Activated CD4-positive, alpha-beta T cell treated with anti-CD3 and anti-CD28 coated beads, Interleukin-2, amount 50 U/mL, for 4 hours (primary cell): ENCODE measurements at places on chromosomes 1 and 21.

DNA sequence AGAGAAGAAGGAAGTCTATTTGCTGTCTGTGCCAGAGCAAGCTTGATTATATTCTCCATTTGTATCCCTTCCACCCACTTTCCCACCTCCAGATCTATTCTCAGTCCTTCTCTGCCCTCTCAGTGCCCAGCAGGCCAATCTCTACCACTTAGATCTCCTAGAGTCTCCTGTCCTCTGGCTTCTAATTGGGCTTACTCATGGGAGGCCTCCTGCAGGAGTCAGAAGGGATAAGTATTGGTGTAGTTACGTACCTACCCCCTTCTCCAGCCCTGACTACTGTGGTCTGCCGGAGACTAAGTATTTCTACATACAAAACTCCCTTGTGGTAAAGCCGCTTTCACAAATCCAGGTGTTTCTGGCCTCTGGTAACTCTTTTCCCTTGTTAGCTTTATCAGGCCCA, 221.2 kb downstream of the PTGER3 start:
- DNase-seq, result no peak

GRCh38 chr1:44907893-44908292, 64.8 kb upstream of the PTCH2 start:
- DNase-seq, result no peak

DNA sequence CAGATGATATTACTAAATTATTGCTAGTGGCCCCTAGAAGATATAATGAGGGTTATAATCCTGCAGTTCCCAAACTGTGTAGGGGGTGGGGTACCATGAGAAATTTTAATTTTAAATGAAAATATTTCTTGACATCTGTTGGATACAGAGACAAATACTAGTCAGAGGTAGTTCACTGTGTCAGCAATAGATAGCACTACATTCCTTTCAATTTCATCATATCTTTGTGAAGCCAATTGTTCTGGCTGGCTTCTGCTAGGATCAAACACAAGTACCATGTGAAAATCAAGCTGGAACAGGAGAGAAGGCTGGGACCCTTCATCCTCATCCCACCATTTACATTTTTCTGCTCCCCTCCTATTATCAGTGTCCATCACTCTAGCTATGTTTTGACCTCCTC, 208.1 kb downstream of the USH2A start:
- no peak for DNase-seq

DNA sequence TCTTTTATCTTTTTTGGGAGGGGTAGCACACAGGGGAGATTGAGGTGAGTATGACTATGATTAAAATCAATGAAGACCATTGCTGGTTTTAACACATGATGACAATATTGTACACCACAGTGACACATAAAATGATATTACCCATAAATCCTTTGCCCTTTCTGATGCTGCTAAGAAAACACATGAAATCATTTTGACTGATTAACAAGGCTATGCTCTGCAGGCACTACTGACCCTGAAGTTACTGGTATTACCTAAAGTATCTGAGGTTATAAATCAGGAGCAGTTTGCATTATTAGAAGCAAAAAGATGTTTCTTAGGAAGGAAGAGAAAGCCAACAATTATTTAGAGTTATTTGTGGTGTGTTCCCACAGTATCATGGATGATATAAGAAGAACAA, 701.2 kb upstream of the PTBP2 start:
- DNase-seq, result no peak

- DNase-seq, result no peak
Measured at GRCh38 chr1:114740331-114740730, 17.5 kb downstream of the CSDE1 start.

DNA sequence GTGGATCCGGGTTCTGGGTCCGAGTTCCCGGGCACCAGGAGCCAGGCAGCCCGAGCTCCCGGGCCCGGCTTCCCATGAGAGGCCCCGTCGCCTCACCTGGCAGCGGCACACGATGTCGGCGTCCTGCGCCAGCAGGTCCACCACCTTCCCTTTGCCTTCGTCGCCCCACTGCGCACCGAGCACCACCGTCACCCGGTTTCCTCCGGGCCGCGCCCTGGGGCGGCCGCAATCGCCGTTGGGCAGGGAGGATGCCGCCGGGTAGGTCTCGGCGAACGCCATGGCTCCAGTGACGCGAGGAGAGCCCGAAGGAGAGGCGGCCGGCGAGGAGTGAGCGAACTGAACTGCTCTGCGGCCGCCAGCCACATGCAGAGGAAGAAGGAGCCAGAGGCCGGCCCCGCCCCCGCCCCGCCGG, at the start of gene ADSS2:
Gene ADSS2 (minus strand): TSS at position 371 of the 412 bp plus-strand sequence. CDS start 92 bp downstream, at position 279.
- no peak for DNase-seq
